Effector CD4-positive, alpha-beta T cell (primary cell): ENCODE measurements at places on chromosomes 7 and 10.
A peak's percentile ranks its signal among the peaks of the same experiment; 100 is the strongest.

DNA sequence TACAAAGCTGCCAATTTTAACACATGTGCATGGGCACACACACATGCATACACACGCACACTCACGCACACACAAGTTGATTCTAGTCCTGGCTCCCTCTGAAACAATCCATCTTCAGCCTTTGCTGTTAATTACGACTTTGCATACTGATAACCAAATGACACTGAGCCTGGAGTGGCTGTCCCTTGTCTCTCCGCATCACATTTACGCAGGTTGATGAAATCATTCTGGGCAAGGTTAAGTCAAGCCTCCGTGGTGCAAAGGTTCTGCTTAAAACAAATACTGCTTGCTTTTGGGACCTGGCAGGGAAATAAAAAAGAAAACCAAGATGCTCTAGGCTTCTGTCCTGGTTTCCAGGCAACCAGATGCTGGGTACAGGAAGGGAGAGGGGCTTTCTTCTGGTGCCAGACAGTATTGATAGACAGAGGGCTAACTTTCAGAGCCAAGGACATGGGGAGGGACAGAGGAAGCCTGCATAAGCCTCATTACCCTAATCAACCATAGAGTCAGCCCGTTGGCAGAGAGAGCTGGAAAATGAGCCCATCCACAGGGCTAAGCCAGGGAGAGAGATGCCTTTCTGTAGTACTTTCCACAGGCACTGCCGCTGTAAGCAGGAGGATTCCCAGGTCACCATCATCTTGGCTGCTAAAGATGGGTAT lies 233.0 kb downstream of the WDR11 start:
- DNase-seq: no peak

GRCh38 chr7:42940985-42941847 lies 9.0 kb downstream of the MRPL32 start:
- peak; percentile 68 for DNase-seq

DNA sequence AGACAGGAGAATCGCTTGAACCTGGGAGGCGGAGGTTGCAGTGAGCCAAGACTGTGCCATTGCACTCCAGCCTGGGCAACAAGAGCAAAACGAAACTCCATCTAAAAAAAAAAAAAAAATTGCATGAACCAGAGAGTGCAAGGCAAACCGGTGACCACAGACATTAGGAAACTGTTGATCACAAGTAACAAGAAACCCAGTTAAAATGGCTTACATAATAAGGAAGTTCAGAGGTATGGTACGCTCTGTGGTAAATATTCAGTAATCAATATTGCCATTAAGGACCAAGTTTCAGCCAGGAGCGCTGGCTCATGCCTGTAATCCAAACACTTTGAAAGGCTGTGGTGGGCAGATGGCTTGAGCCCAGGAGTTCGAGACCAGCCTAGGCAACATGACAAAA lies 9.2 kb upstream of the NT5C2 start:
- no peak for DNase-seq

GRCh38 chr10:119268871-119269506 lies 61.6 kb downstream of the GRK5 start:
- peak; percentile 77 for DNase-seq

- DNase-seq: no peak
Measured at GRCh38 chr7:26265499-26266075, 26.1 kb upstream of the SNX10 start.

DNA sequence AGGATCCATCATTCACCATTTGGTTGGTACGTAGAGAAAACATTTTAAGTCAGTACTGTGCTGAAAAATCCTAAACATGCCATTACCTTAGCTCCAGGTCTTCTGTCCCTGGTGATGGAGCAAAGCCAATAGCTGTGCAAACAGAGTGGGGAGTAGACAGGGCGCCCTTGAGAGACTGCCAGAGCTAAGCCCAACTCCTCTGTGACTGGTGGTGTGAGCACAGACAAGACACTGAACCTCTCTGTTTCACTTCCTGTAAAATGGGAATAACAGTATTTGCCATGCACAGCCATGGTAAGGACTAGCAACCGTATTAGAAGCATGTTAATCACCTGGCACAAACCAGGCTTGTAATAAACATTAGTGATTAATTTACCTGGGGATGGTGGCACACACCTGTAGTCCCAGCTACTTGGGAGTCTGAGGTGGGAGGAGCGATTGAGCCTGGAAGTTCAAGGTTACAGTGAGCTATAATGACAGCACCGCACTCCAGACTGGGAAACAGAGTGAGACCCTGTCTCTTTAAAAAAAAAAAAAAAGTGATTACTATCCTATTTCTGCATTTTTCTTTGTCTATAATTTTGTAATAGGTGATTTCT lies 28.7 kb downstream of the LYZL1 start:
- DNase-seq: no peak

- no peak for DNase-seq
Measured at GRCh38 chr10:31620226-31621151, 301.5 kb downstream of the ZEB1 start.

DNA sequence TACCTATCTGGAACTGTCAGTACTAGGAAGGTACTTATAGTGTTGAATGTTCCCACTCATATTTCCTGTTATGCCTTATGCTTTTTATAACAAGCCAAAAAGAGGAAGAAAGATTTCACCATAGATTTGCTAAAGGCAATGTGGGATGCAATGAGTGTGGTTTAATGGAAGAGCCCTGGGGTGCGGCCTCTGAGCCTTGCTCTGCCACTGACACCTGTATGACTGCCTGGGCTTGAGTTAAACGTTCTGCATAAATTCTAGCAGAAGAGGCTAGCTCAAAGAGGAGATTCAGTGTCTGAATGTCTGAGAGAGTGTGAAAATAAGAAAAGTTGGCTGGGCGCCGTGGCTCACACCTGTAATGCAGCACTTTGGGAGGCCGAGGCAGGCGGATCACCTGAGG lies 143.8 kb downstream of the TPST1 start:
- DNase-seq: no peak

DNA sequence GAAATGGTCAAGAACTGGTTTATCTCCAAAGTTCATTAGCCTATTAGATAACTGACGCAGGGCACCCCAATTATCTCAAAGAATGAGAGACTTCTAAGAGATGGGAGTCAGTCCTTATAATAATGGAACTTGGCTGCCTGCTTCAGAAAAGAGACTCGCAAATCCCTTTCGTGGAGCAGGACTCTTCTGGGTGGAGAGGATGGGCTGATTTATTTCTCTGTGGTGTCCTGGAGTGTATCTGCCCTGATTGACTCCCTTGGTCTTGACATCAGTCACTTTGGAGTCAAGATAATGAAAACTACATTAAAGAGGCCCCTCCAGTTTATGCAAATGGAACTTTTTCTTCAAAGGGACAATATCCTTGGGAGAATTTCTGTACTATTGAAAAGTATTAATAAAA lies 198.9 kb downstream of the HDAC9 start:
- DNase-seq: no peak

- peak; percentile 1 for DNase-seq
Measured at GRCh38 chr10:43230101-43230908, 36.6 kb downstream of the RASGEF1A start.

DNA sequence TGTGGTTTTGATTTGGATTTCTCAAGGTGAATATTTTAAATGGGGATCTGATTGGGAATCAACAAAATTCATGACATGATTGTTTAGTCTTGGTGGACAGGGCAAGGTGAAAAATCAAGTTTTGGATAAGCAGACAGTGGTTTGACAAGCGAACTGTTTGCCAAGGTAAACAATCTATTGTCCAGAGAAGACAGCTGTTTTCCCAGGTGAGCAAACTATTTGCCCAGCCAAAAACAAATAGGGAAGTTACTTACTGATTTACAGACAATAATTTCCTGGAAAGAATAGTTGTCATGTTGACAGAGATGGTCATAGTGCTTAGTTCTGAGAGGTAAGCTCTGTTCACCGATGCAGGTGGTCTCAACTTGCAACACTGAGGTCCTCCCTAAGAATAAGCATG lies 94.0 kb upstream of the STEAP1B start:
- DNase-seq: no peak

GRCh38 chr7:1065585-1066241 lies 21.4 kb downstream of the GPR146 start:
- peak; percentile 81 for DNase-seq

DNA sequence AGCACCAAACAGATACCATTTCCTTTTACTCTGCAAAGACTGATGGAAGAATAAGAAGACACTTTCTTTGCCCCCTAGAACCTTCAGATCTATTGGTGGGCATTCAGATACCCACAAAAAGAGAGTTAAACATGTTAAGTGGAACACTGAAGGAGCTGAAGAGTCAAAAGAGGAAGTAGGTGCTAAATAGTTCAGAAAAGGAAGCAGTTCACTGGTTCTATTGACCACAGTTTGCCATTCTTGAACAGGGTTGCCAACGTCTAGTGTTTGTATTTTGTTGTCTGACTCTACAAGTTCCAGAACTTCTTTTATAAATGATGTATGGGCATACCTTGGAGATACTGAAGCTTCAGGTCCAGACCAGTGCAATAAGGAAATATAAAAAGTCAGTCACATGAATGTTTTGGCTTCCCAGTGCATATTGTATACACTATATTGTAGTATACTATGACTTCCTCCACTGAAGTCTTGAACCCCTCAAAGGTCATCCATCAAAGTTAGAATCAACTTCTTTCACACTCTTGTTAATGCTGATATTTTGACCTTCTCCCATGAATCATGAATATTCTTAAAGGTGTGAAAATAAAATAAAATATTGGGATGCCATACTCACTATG lies 47.5 kb upstream of the AGR3 start:
- DNase-seq: no peak

DNA sequence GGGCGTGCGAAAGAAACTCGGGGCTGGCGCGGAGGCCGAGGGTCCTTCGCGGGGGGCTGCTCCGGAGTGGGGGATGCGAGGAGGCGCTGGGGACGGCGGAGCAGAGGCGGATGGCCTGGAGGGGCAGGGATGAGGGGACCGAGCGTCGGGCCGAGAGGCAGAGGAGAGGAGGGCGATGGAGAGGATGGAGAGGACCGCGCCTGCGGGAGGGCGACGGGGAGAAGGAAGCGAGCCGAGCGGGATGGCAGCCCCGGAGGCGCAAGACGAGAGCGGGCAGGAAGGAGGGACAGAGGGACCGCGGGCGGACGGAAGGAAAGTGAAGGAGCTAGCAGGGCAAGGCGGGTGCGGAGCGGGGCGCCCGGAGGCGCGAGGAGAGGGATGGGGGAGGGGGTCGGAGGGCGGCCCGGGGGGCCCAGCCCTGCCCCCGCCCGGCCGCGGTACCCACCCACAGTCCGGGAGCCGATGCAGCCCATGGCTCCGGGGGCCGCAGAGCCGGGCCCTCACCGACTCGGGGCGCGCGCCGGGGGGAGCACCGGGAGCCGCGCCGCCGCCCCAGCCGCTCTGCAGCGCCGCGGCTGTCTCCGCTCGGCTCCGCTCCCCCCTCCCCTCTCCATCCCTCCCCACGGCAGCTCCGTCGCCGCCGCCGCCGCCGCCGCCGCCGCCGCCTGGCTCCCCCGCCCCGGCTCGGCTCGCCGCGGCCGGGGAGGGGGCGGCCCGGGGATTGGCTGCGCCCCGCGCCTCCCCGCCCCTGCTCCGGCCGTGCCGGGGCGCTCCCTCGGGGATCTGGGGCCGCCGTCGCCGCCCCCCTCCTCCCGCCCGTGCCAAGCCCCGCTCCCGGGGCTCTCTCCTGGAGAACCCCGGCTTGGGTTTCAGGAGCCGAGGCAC lies at the start of gene FAM131B:
Gene FAM131B (minus strand): TSS at position 583 of the 885 bp plus-strand sequence. CDS start 110 bp downstream, at position 473.
- DNase-seq: no peak

GRCh38 chr7:25720427-25720826 lies 431.6 kb upstream of the NFE2L3 start:
- no peak for DNase-seq

DNA sequence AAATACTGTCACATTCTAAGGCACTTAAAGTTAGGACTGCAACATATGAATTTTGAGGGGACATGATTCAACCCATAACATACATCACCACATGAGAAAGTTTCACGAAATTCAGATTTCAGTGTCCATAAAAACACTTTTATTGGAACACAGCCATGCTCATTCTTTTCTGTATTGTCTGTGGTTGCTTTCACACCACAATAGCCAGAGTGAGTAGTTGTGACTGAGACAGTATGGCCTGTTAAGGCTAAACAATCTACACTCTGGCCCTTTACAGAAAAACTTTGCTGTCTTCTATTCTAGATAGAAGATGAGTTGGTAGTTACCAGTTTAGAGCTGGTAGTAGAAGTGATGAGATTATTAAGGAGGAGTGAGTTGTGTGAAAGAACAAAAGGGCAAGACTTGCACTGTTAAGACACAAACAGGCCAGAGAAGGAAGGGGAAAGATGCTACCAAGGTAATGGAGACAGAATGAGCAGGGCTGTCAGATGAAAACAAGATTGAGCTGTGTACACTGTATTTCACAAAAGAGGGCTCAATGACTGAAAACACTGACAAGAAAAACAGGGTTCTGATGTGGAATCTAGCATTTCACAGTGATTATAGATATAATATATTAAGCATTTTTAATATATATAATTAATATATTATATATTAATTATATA lies 108.6 kb downstream of the PPP1R3A start:
- no peak for DNase-seq

DNA sequence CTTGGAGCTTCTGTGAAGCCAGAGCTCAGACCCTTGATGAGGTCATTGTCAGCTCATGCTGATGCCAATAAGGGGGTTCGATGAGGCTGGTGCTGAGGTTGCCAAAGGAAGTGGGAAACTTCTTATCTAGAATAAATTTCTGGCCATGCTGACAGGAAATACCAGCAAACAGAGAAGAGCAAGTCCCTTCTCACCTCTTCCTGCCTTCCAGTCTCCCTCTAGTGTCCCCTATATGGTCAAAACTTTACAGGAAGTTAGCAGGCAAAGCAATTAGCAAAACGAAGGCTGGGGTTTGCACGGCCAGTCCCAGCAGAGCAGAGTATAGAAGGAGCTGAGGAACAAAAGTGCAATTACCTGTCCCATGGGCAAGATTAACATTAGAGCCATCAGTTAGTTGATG lies 15.1 kb upstream of the NEUROG3 start:
- DNase-seq: no peak

- DNase-seq: no peak
Measured at GRCh38 chr10:29245476-29245875, 43.4 kb upstream of the LYZL1 start.

DNA sequence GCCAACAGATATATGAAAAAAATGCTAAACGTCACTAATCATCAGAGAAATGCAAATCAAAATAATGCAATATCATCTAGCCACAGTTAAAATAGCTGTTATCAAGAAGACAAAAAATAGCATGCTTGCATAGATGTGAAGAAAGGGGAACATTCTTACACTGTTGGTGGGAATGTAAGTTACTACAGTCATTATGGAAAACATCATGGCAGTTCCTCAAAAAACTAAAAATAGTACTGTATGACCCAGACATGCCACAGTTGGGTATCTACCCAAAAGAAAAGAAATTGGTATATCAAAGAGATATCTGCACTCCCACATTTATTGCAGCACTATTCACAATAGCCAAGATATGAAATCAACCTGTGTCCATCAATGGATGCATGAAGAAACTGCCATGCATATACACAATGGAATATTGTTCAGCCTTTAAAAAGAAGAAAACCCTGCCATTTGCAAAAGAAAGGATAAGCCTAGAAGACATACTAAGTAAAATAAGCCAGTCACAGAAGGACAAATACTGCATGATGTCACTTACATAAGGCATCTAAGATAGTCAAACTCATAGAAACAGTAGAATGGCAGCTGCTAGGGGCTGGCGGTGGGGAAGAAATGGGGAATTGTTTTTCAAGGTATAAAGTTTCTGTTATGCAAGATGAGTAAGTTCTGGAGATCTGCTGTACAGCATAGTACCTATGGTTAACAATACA lies 107.0 kb downstream of the PTPN20 start:
- DNase-seq: no peak
